ENCODE measurements at places on chromosomes 3 and 15. TPM values are rescaled to one million over a fixed set of nuclear protein-coding genes. Genes with fewer than 3 reads are reported as not detected.

RHOV gene
- total RNA-seq: 0.07 TPM

GRM7 gene
- total RNA-seq: 0.14 TPM

OR5K1 gene
- total RNA-seq: not detected

TEX55 gene
- not detected for total RNA-seq

IQCF5 gene
- total RNA-seq: not detected

ISL2 gene
- 0.26 TPM for total RNA-seq
